Muscle of leg (tissue), 16 donors: ENCODE measurements at places on chromosomes 1 and 21.

GRCh38 chr1:158813164-158813563 lies 18.0 kb upstream of the MNDA start:
- peak; percentile 23 for DNase-seq

GRCh38 chr1:228517655-228518054 lies 30.5 kb downstream of the RNF187 start:
- DNase-seq = no peak

- DNase-seq = peak; percentile 31
Observed at GRCh38 chr21:38544661-38545060, 46.4 kb upstream of the ERG start.

DNA sequence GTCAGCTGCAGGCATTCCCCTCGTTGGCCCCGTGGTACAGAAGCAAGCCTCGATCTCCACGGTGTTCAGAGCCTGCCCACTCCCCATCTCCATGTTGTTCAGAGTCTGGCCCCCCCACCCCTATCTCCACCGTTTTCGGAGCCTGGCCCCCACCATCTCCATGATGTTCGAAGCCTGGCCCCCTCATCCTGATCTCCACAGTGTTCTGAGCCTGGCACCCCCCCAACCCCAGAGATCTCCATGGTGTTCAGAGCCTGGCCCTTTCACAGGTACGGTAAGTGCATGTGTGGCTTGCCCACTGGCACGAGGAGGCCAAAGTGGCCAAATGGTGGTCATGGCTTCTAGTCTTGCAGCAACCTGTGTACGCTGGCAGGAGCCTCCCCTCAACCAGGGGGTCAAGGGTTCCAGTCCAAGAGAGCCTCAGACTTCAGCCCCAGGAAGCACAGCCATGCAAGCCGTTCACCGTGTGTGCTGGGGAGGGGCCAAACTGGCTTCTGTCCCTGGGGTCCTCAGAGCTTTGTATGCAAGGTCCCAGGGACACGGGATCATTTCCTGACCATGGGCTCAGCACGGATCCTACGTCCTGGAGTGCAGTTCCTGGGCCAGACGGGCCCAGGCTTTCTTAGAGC lies 13.3 kb upstream of the PCBP3 start:
- no peak for DNase-seq

- DNase-seq = no peak
Observed at GRCh38 chr1:217871955-217872354, 240.8 kb downstream of the SPATA17 start.

- DNase-seq = no peak
Observed at GRCh38 chr1:202198366-202198724, 4.7 kb downstream of the LGR6 start.

- DNase-seq = no peak
Observed at GRCh38 chr21:42545317-42545716, 31.7 kb downstream of the SLC37A1 start.

GRCh38 chr1:39572379-39573096 lies 4.1 kb downstream of the PABPC4 start:
- no peak for DNase-seq

DNA sequence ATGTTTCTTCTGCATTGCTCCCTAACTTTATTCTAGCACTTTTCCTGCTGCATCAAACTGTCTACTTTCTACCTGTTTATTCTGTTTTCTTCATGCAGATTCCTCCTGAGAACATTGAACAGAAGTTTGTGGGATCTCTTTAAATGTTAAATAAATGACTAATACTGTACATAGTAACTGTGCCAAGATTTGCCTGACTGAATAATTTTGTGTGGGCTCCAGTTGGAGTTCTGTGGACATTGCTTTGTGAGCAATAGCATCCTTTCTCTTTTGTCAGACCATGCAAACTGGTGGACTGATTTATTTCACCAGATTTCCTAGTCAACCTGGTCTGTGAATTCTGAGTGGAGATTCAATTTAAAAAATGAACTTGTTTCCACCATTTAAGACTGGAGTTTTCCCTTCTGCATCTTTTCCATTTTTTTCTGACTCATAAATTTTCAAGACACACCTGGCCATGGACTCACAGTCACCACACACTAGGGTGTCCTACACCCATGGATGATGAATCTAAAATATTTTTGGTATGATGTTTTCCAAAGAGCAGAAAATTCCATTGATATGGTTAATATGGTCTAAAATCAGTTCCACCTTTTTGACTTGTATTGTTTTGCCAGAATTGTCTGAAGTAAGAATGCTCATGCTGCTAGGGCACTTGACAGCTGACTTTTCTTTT lies 140.7 kb upstream of the SPAG17 start:
- no peak for DNase-seq

- DNase-seq = peak; percentile 42
Observed at GRCh38 chr1:81664341-81664740, 136.4 kb upstream of the ADGRL2 start.

DNA sequence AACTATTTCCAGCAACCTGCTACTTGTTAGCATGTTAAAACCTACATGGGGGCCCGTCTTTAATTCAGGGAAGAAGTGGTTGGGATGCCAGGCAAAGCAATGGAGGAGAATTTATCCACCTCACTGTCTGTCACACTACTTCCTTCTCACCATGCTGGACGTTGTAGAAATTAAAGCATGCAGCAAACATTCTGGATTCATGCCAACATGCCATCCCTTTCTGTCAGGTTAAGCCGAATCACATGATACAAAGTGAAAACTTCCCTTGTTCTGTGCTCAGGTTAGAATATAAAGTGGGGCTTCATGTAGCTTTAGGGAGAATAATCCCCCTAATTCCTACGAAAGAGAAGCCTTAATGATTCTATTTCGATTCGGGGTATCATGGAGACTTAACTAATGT lies 95.5 kb downstream of the ERG start:
- DNase-seq = no peak

GRCh38 chr1:99177465-99177864 lies 86.8 kb upstream of the PLPPR4 start:
- DNase-seq = peak; percentile 28

GRCh38 chr1:57784356-57784755 lies 360.5 kb upstream of the DAB1 start:
- no peak for DNase-seq

DNA sequence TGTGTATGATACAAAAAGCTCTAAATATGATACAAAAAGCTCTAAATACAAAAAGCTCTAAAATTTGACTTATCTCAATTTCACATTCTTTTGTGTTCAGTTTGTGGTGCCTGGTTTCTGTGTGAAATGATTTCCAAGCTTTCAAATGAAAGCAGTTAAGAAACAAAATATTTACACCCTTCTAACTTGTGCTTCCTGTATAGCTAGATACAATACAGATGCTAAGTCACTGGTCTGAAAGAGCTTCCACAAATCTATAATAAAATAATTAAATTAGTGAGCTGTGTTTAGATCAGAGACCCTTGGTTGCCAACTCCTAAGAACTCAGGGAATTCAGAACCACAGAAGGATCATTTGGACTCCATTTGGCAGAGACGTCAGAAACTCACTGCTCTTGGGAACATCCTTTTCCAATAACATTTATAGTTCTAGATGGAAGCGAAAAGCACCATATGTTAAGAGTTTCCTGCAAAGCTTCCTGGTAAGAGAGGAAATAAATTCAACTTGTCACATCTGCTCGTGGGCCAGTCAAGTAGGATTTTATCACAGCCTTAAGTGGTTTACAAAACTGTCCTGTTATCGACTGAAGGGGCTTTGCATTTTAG lies 1079.1 kb downstream of the ADGRL2 start:
- DNase-seq = peak; percentile 92

DNA sequence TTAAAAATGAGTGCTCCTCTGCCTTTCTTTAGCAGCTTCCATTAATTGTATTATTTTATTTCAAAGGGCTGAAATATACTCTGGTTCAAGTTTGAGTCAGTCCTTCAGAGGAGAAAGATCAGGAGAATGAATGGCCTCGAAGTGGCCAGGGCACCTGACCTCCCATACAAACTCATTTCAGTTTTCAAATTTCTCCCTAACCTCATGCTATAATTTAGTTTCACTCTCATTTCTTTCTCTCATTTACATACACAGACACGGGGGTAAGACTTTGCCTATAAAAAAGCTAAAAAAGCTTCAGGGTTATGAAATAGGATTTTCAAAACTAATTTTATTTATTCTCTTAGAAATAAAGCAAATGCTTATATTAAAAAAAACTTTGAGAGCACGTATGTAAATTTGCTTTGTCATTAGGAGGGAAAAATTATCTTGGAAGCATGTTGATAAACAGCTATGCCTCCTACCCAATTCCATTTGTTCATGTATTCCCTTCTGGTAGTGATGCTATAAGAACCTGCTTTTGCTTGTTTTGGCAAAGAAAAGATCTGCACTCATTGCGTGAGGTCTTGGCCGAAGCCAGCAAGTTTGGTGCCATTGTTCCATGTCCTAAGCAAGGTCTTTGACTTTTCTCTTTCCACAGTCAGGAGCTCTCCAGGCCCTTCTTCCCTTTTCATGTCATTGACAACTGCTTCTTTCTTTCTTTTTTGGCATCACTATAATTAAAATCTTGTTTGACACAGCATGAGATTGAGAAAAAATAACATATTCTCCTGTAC lies 80.4 kb upstream of the LRRC53 start:
- DNase-seq = no peak

- no peak for DNase-seq
Observed at GRCh38 chr1:113804421-113805255, 7.6 kb downstream of the RSBN1 start.

GRCh38 chr1:91569411-91570119 lies 68.9 kb downstream of the CDC7 start:
- no peak for DNase-seq

DNA sequence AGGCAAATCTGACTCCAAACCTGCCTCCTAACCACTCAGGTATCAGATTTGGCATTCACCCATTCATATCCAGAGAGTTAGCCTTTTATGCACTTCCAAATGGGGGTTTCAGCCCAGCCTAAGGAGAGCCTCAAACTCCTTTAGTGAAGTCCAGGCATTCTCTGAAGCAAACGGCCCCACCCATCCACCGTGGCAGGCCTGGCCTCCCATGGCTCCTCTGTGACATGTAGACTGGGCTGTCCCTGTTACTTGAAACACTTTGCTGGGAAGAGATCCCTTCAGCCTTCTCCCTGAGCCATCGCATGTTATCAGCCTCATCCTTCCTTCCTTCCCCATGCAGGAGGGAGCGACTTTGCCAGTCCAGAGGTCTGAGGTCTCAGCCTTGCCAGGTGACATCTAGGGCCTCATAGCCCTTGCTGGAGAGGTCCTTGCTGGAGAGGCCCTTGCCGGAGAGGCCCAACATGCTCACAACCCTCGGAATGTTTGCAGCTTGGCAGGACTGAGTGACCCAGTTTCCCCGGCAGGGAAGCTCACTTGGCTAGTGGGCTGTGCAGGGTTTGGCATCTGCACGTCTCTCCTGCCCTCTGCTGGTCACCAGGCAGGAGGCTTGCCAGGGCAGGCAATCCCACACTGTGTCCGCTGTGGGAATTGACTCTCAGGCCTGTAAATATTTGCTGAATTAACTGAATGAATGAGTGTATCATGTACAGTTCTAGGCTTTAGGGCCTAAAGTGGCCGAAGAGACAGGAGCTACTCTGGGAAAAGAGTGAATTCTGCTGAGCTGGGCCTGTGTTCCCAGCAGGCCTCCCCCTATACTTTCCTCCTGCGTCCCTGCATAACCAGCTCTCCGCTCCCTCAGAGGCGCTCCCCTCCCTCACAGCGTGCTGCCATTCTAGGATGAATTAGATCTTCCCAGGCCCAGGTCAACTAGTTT lies 26.7 kb upstream of the RBM15 start:
- DNase-seq = peak; percentile 74

- no peak for DNase-seq
Observed at GRCh38 chr21:15624646-15625045, 105.1 kb upstream of the USP25 start.

DNA sequence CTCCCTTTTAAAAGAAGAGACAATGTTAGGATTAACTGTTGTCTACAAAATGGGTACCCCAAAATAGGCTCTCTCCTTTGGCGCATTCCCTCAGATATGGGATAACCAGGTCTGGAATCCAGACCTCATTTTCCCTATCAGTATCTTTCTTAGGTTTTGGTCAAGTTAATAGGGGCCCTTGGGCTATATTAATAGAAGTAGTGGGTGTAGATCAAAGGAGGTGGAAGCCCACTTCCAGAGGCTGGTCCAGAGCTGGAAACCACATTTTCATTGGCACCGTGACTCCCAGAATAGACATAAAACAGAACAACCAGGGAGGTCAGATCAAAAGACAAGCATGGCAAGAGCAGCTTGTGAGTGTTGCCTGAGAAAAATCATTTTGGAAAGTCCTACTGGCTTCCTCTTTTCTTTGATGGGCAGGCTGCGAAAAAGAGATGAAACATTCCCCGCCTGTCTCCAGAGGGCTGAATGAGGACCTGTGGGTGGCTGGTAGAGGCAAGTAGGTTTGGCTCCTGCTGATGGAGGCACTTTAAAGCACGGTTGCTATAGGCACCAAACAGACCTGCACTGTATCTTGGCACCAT lies 25.8 kb upstream of the KIF21B start:
- no peak for DNase-seq

DNA sequence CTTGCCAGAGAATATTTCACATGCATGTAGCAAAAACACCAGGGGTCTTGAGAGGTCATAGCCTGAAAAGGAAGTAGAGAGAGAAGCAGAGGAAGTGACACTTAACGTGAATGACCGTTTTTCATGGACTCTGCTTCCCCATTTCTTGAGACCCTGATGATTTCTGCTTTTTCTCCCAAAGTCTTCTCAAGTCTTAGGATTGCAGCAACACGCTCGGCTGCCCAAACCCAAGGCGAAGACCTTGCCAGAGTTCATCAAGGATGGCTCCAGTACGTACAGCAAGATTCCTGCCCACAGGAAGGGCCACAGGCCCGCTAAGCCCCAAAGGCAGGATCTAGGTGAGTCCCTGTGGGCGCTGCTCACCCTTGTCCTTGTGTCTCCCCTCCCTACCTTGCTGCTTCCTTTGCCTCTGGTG lies 12.8 kb downstream of the THEMIS2 start:
- peak; percentile 70 for DNase-seq

DNA sequence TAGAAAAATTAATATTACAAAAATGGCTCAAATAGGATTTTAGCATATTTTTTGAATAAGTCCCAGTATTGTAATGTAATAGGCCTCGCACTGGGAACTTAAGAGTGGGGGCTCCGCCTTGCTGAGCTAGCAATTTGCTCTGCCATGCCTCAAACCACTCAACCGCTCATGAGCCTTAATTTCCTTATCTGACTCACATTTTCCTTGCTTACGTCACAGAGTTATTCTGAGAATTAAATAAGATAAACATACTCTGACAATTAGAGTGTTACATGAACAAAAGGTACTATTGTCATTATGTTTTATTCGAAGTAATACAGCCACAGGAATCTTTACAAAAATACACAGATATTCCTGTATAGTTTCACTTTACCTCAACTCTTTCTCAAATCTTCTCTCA lies 108.1 kb downstream of the SLC44A5 start:
- no peak for DNase-seq

DNA sequence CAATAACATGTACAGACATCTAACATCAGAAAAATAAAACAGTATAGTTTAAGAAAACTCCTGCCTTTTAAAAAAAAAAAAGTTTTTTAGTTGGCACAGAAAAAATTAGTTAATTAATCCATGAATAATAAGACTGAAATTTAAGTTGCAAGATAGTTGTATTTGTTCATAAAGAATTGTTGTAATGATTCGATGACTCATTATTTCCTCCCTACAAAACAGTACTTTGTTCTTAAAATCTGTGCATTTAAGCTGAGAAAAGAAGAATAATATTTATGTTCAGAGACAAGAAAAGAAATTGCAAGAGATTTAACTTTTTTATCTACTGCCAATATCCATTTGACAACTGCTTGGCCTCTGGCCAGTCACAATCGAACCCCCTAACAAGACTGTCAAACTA lies 894.7 kb downstream of the ADGRL2 start:
- DNase-seq = peak; percentile 34
